ENCODE measurements at places on chromosomes 2 and 18.

DNA sequence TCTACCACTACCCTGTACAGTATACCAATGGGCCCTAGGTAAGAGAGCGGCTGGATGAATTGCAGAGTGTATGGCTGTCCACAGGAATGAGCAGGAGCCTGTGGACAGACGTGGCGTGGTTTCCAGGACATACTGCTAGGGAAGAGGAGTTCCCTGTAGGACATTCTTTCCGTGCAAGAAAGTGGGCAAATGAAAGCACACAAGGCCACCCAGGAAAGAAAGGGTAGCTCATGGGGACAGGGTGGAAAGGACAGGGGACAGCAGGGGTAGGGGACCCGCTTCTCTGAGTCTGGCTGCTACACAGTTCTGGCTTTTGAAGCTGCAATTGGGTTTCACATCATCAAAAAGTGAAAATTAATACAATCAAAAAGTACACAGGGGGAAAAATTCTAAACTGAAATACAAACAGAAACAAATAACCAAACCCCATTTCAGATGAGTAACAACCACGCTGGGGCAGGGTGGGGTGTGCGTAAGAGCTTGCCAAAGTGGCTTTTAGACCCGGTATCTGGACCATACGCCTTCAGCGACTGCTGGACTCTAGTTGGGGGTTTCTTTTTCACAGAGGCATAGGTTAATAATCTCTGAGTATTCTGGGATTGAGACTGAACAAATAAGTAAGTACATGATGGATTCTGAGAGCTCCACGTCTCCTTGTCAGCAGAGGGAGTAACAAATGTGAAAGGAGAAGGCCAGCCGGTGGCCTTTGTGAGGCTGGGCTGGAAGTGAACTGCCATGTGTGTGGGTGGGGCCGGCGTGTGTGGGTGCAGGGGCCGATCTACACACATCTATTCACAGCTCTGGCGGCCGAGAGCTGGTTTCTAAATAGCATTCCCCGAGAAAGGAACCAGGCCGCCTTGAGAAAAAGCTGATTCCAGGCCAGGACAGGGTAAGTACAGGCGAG lies 84.0 kb downstream of the HDAC4 start:
- DNase-seq, result peak; percentile 87

DNA sequence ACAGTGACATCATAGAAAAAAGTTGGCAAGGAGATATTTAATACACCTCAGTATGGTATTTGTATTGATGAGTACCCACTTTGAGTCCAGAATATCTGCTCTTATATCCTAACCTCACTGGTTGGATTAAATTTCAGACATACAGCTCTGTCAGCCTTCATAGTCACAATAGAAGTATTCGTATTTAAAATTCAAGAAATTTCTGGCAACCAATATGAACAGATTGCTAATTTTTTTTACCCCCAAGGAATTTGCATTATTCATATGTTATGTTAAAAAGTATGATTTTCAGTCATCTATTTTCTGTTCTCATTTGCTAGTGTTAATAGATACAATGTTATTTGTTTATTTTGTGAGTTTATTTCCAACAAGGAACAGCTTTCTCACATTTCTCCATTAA lies 1306.8 kb upstream of the NXPH2 start:
- DNase-seq, result no peak

GRCh38 chr2:48444404-48444803 lies 85.5 kb upstream of the STON1 start:
- no peak for DNase-seq

DNA sequence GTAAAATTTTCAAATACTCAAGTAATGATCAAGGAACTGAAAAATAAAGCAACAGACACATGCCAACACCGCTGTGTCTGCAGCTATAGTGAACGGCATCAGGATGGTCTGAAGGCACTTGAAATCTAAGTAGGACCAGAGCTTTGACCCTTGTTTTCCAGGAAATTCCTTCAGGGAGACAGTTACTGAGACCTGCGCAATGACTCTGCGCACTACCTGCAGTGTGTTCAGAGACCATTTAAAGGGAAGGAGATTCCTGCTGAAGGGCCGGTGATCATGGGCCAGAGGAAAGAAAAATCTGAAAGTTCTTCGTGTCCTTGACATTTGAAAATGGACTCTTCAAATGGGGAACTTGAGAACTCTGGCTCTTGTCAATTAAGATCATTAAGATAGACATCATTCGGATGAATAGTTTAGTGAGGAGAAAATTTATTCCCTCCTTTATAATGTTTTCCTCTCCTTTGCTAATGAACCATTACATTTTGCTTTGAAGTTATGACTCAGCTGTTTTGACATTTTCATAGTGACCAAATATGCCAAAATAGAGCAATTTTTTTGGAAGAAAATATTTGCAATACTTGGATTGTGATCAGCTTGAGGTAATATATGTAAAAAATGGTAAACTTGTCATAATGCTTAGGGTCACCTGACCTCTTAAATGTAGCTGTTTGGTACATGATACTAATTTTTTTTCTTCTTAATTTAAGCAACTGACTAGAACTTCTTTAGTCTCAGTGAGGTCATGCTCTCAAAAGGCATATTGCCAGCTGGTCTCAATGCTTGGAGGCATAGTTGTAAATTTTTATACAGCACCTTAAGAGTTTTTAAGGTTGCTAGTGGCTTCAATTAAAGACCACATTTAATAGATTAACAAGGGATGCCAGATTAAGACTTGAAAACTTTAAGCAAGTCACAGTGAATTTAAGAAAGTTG lies 329.3 kb downstream of the ARHGAP15 start:
- DNase-seq, result no peak

GRCh38 chr2:43931293-43931692 lies 64.5 kb downstream of the LRPPRC start:
- no peak for DNase-seq

DNA sequence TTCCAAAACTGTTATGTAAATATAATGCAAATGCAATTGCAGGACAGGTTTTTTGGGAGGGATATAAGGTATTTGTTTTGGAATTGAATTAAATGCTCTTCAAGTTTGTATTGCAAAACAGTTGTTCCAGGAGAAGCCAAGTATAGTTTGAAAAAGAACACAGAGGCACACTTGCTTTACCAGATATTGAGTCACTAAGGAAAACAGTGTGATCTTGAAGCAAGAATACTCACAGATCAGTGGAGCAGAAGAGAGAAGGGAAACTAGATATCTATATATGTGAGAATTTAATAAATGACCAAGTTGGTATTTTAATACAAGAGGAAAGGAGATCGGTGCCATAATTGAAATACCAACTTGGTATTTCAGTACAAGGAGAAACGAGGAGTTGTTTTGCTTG lies 178.9 kb downstream of the CAPN13 start:
- DNase-seq, result no peak

- DNase-seq, result no peak
These were observed 38.8 kb downstream of the CTIF start for GRCh38 chr18:48577478-48578190.

Data from Right ventricle myocardium superior (tissue), 1 donor.